ENCODE measurements at places on chromosomes 2 and 18.
A peak's percentile ranks its signal among the peaks of the same experiment; 100 is the strongest.

DNA sequence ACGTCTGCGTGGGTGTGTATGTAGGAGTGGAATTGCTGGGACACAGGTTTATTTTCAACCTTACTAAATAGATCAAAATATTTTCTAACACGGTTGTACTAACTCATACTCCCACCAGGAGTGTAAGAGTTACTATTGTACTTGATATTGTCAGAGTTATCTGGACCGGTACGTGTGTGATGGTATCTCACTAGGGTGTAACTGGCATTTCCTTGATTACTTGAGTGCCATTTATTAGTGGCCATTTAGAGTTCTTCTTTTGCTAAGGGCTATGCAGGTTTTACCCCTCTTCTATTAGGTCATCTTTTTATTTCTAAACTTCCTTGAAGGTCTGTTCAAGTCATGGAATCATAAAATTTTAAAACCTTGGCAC is 33.5 kb downstream of the CENPO start:
- DNase-seq = no peak

- no peak for DNase-seq
Observed at GRCh38 chr2:28345619-28346018, 47.0 kb upstream of the FOSL2 start.

DNA sequence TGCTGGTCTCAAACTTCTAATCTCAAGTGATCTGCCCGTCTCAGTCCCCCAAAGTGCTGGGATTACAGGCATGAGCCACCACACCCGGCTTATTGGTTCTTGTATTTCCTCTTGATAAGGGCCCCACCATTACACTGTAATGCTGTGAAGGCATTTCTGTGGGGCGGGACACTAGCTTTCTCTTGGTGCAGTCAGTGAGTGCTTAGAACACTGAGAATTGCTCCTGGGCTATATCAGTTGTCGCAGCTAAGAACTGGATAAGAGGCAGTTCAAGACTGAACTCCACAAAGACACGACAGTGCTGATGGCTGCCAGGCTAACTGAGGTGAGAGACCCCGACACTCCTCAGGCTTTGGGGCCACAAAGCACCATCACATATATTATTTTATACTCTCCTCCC is 2.1 kb downstream of the KHK start:
- no peak for DNase-seq

DNA sequence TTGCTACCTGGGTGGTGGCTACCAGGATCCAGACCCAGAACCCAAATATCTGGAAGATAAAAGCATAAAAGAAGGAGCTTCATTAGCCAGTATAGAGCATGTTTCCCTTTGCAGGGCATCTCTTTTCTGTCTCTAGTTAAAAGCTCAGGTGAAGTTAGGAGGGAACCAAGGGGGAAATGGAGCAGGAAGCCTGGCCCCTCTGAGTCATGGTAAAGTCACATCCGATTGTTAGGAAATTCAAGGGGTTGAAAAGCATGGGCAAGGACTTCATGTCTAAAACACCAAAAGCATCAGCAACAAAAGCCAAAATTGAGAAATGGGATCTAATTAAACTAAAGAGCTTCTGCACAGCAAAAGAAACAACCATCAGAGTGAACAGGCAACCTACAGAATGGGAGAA is 126.9 kb downstream of the RPIA start:
- no peak for DNase-seq

- no peak for DNase-seq
Observed at GRCh38 chr2:25557179-25558036, 116.0 kb downstream of the DTNB start.

GRCh38 chr18:38883111-38883510 is 1317.5 kb upstream of the CELF4 start:
- no peak for DNase-seq

- no peak for DNase-seq
Observed at GRCh38 chr18:73431620-73432019, 563.8 kb upstream of the NETO1 start.

- DNase-seq = peak; percentile 61
Observed at GRCh38 chr2:234951664-234952269, at the start of gene SH3BP4. TSS of gene SH3BP4 (plus strand) at chr2:234952017. CDS start at chr2:235035003, 82,986 bp downstream.

- no peak for DNase-seq
Observed at GRCh38 chr2:85536479-85536878, 2.5 kb upstream of the MAT2A start.

GRCh38 chr18:3720818-3721545 is 271.0 kb downstream of the TGIF1 start:
- no peak for DNase-seq

GRCh38 chr18:3998698-3999333 is 456.3 kb downstream of the DLGAP1 start:
- peak; percentile 23 for DNase-seq

GRCh38 chr2:78093436-78093835 is 571.3 kb upstream of the LRRTM4 start:
- DNase-seq = no peak

DNA sequence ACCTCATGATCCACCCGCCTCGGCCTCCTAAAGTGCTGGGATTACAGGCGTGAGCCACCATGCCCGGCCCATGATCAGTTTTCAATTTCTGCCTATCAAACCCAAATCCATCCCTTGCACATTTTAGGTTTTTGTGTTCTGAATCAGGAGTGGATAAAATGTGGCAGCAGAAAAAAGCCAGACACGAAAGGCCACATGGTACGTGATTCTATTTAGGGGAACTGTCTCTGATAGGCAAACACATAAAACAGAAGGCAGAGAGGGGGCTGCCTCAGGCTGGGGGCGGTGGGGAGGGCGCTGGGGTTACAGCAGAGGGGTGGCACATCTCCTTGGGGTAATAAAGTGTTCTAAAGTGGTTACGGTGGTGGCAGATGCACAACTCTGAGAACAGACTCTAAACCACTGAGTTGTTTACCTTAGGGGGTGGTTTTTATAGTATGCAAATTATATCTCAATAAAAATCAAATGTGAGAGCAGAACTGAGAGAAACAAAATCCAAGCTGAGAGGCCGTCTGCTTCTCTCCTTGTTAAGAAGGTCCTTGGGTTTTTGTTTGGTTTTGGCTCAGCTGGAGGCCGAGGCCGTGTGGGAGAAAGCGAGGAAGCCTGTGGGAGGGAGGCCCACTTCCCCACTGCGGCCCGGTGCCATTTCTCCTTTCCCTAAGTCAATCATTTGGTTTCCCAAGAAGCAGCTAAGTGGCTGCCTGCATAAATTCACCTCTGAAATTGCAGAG is 78.0 kb downstream of the SOWAHC start:
- DNase-seq = no peak

GRCh38 chr2:68698567-68699377 is 35.8 kb upstream of the ARHGAP25 start:
- peak; percentile 58 for DNase-seq

- no peak for DNase-seq
Observed at GRCh38 chr2:135373702-135374101, 157.3 kb downstream of the ZRANB3 start.

GRCh38 chr18:40096675-40097074 is 1858.4 kb upstream of the PIK3C3 start:
- DNase-seq = no peak
